ENCODE measurements at places on chromosomes 3 and 15.

DNA sequence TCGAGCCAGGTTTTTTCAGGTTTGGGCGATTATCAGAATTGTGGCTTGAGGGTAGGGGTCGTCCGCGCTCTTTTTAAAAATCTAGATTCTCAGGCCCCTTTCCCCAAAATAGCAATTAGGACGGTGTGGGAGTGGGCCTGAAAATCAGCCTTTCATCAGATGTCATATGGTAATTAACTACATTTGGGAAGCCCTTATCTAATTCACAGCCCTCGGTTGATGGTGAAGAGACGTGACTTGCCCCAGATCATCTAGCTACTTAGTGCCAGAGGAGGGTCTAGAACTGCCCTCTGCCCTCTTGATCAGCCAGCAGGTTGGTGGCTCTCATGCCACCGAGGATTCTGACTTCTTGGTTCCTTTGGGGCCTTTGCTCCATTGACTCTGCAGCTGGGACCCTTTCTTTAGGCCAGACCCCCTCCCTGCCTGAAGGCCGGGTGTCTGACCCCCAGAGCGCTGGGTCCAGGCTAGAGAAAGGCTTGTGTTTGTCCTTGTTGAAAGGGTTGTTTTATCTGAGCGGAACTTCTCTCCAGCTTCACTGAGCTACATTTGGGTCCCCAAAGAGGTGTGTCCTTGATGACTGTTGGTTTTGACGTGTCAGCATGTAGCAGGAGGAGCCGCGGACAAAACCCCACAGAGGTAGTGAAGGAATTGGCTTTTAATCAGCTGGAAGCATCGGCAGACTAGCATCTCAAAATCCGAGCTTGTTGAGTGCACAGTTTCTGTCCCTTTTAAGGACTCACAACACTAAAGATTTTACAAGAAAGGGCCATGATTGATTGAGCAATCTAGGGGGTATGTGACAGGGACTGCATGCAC lies 857 bp downstream of the AEN start:
- DNase-seq = no peak

GRCh38 chr3:172065527-172065926 lies 26.1 kb downstream of the FNDC3B start:
- no peak for DNase-seq

DNA sequence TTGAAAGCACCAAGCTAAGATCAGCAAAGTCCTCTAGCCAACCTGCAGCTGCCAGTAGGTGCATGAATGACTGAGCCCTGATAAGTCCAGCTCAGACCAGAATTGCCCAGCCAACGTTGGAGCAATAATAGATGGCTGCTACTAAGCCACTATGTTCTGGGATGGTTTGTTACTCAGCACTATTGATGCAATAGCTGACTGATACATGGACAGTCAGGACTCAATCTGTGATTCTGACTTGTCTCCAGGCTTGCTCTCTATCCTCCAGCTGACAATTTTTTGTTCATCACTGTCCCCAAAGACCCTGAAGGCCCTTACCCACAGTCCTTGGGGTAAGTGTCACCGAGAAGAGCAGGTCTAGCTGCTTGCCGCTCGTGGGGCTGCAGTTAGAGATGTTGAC lies 55.3 kb downstream of the CDCP1 start:
- no peak for DNase-seq

DNA sequence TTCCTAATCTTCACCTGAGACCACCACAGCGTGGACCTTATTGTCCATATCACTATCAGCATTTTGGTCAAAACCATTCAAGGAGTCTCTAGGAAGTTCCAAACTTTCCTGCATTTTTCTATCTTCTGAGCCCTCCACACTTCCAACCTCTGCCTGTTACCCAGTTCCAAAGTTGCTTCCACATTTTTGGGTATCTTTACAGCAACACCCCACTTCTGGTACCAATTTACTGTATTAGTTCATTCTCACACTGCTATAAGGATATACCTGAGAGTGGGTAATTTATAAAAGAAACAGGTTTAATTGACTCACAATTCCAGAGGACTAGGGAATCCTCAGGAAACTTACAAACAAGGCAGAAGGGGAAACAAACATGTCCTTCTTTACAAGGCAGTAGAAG lies 103.3 kb upstream of the CBLB start:
- DNase-seq = no peak

GRCh38 chr15:39083213-39083612 lies 497.7 kb upstream of the THBS1 start:
- DNase-seq = no peak

DNA sequence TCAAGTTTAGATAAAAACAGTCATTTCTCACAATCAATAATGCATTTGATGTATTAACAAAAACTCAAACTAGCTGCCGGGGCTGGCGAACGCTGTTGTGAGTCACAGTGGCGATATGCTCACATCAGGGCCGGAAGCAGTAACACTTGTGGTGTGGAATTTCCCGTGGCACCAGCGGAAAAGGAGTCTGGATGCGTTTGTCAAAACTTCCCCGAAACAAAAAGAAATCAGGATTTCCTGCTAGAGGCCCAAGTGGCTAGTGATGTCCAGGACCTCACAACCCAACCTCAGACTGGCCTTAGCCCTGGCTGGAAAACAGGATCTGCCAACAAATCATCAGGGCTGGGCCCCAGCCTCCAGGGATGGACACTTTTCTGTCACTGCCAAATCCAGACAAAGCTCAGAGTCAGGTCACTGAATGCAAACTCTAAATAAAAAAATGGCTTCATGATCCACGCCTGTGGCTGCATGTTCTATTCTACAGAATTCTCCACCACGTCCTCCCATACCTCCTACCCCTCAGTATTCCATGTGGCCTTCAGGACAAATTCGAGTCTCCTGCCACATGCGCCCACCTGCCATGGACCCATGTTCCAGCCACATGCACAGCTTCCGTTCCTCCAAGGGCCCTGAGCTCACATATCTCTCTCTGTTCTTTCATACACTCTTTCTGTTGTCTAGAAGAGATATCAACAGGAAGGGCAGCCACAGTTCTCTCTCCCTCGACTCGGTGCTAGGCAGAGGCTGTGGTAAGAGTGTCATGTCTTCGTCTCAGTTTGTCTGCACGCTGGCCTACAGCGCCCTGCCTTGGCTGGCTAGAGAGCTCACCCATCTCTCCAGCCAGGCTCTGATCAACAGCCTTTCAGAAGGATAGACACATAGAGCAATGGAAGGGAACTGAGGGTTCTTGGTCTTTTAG lies 35.4 kb downstream of the EHD4 start:
- DNase-seq = peak; percentile 49

DNA sequence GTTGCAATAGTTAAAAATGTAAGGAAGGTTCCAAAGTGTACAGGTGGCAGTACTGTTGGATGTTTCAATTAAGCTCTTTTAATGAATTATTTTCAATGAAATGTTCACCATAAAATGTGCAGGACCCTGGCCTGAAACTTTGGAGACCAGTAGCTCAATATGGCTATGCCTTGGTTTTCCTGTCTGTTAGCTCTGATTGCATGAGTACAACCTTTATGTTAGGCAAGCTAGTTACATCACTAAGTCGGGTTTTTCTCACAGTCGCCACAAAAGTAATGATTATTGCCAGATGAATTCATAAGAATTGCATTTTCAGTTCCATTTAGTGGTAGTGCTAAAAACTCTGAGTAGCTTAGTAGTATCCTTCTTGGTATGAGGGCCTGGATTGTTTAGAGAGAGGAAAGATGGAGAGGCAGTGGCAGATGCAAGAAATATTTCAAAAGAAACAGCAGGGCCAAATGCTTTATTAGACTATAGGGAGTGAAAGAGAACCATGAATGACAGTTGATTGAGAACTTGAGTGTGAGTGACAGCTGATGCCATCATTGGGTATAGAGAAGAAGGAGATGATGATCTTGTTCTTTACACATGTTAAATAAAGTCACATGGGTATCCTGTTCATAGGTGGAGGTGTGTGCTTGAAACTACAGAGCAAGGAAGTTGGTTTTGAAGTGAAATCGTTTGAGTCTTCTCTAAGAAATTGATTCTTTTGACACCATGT lies 109.5 kb downstream of the AKAP13 start:
- DNase-seq = no peak

DNA sequence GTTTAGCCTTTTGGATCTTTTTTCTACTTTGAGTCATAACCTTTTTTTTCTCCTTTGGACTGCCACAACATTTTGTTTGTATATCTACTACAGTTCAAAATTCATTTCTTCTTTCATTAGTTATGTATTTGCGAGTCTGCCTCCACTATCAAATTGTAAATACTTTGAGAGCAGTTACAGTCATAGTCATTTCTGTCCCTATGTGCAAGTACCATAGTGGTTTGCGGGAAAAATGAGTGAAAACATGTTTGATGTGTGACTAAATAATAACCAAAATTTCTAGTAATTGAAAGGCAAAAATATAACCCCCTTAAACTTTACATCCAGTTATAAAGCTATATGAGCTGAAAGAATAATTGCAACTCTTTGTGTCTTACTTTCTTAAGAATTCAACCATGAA lies 45.8 kb upstream of the CCDC50 start:
- DNase-seq = no peak

- no peak for DNase-seq
Measured at GRCh38 chr3:59531994-59532393, 482.2 kb upstream of the CFAP20DC start.

- DNase-seq = no peak
Measured at GRCh38 chr3:8635631-8636030, 9.0 kb downstream of the SSUH2 start.

- no peak for DNase-seq
Measured at GRCh38 chr3:174614036-174614435, 245.1 kb upstream of the NAALADL2 start.

- DNase-seq = no peak
Measured at GRCh38 chr3:63344661-63345060, 66.6 kb downstream of the SYNPR start.

DNA sequence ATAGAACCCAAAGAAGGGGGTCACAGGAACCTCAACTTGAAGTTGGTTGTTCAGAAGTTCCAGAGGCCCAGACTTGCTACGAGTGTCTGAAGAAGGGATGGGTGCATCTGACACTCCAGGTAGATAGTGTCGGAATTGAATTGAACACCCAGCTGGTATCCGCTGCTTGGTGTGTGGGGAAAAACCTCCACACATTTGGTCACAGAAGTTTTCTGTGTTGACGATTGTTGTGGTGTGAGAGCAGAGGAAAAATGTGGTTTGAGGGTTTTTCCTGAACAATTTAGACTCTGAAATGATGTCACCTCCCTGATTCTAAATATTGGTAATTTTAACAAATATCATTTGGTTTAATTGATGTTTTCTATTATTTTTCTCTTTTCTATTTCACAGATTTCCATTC lies 218.8 kb upstream of the CTNNB1 start:
- no peak for DNase-seq

DNA sequence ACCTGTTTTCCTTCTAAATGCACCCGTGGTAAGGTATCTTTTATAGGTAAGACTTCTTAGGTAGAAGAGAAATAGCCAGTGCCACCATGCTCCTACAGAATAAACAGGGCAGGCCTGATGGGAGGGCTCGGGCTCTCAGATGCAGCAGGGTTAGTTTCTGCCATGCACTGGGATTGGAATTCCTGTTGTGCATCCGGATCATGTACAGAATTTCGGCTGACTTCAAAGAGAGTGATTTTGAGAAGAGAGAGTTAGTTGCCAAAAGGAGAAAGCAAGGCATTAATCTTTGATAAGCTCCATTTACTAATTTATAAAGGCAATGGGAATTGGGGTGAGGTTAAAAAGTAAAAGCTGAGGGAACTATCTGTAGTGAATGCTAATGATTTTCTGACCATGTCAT lies 211.2 kb downstream of the WDR72 start:
- no peak for DNase-seq

DNA sequence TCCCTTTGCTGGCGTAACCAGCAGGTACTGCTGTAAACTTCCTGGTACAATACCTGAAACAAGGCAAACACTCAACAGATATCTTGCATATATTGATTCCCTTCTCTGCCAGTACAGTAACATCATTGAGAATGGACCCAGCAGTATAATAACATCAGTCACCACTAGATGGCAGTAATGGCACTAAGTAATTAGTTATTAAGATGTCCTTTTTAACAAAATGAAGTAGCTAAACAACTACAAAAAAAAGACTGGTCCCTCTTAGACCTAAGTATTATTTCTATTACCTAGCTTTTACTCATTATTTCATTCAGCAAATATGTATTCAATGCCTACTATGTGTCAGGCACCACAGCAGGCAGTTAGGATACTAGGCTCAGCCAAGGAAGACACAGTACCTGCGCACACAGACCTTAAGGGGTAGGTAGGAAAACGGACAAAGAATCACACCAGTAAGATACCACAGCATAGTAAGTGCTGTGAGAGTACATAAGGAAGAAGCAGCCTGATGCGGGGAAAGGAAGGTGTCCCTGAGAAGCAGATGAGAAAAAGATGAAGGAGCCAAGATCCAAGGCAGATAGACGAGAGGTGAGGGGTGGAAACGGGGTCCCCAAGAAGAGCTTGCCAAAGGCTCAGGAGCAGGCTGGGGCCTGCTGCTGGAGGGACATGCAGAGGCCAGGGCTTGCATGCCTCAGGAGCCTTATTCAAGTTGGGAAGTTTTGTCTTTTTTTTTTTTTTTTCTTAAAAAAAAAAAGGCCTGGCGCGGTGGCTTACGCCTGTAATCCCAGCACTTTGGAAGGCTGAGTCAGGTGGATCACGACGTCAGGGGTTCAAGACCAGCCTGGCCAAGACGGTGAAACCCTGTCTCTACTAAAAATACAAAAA lies 102.7 kb upstream of the CHD2 start:
- DNase-seq = no peak

DNA sequence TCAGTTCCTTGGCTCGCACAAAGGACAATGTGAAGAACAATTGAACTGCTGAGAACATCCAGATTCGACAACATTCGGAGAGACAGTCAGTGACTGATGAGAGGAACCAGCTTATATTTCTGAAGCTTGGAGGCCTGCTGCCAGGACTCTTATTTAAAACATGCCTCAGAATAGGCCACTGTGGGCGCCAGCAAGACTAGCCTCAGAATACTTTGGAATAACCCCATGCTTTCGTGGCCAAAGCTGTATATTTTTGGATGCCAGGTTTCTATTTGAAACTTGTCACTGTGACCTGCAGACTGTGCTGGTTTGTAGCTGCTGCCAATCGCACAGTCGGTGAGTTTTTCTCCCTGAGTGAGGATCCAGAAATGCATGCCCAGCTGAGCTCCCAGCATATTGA lies 129.9 kb upstream of the UBE3A start:
- no peak for DNase-seq

- DNase-seq = no peak
Measured at GRCh38 chr3:3559786-3560185, 239.4 kb upstream of the LRRN1 start.

GRCh38 chr15:94670438-94671034 lies 439.2 kb downstream of the MCTP2 start:
- no peak for DNase-seq

GRCh38 chr3:115523458-115523857 lies 99.9 kb upstream of the GAP43 start:
- DNase-seq = no peak
